ENCODE measurements at places on chromosomes 2 and 18.

DNA sequence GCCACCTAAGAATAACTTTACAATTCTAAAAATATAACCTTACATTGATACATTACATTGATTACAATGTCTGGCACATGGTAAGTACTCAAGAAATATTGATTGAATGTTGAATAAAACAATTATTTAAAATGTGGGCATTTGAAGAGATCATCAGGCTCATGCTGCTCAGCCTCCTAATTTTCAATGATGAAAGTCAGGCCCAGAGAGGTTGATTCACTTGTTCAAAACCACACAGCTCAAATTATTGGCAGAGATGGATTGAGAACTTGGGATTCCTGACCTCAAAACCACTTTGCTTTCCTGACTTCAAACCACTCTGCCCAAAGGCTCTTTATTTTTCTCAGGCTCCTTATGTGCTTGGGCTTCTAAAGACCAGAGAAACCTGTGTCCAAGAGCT is 34.7 kb downstream of the ANKRD29 start:
- no peak for DNase-seq

GRCh38 chr2:141728886-141729285 is 401.9 kb downstream of the LRP1B start:
- no peak for DNase-seq

- no peak for DNase-seq
Measured at GRCh38 chr2:240895656-240896388, at the start of gene MAB21L4. Gene MAB21L4, minus strand, starts transcription at chr2:240896156. Its CDS starts 159 bp downstream, at chr2:240895997.

DNA sequence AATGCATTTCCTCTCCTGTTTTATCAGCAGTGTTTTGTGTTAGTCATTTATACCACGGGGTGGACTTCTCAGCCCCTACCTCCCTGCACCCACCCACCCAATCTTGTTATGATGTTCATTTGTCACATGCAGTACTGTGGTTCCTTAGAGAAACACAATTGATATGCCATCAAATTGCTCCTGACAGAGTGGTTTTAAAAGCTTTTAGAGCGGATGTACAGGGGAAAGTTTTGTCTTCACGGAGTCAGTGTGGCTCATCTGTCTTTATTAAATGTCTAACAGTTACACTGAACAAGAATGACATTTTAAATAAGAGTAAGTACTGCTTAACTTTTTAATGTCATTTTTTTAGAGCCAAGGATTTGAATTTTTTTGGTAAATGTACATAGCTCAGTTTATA is 156.9 kb downstream of the LRRTM1 start:
- no peak for DNase-seq

GRCh38 chr18:61731178-61731577 is 161.6 kb downstream of the RNF152 start:
- no peak for DNase-seq

DNA sequence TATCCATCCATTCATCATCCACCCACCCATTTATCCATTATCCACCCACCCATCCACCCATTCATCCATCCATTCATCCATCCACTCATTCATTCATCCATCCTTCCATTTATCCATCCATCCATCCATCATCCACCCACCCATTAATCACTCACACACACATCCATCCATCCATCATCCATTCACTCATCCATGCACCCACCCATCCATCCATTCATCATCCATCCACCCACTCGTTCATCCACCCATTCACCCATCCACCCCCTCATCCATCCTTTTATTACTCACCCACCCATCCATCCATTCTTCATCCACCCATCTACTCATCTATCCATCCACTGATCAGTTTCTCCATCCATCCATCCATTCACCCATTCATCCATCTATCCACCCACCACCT is 8.1 kb upstream of the TPO start:
- DNase-seq, result no peak
